Spleen (tissue), 13 donors: ENCODE measurements at places on chromosomes 13 and 19. TPM values are rescaled to one million over a fixed set of nuclear protein-coding genes. Genes with fewer than 3 reads are reported as not detected.

Gene ATP8B3
- polyA plus RNA-seq, result 3.9 TPM

- H3K27ac ChIP-seq, result peak overlapping the region; percentile 29
- H3K4me1 ChIP-seq, result peaks cover 37% of the 10 kb centered on the region
- peaks cover 100% of the 10 kb centered on the region for H3K36me3 ChIP-seq
- DNase-seq, result peak; percentile 82
- H3K27me3 ChIP-seq, result no peaks in the 10 kb centered on the region
- no peak overlapping the region for H3K4me3 ChIP-seq
These were observed 14.3 kb upstream of the FKRP start for GRCh38 chr19:46731584-46731983.

GRCh38 chr13:44211704-44212346 is 161.8 kb upstream of the SERP2 start:
- H3K27ac ChIP-seq, result no peak overlapping the region
- H3K27me3 ChIP-seq, result no peaks in the 10 kb centered on the region
- H3K4me1 ChIP-seq, result no peaks in the 10 kb centered on the region
- H3K4me3 ChIP-seq, result no peak overlapping the region
- DNase-seq, result no peak
- H3K36me3 ChIP-seq, result no peaks in the 10 kb centered on the region

GRCh38 chr13:45718063-45718462 is 15.9 kb downstream of the CBY2 start:
- H3K27me3 ChIP-seq, result no peaks in the 10 kb centered on the region
- no peak overlapping the region for H3K27ac ChIP-seq
- DNase-seq, result no peak
- no peaks in the 10 kb centered on the region for H3K4me1 ChIP-seq
- H3K36me3 ChIP-seq, result no peaks in the 10 kb centered on the region
- H3K4me3 ChIP-seq, result no peak overlapping the region

DNA sequence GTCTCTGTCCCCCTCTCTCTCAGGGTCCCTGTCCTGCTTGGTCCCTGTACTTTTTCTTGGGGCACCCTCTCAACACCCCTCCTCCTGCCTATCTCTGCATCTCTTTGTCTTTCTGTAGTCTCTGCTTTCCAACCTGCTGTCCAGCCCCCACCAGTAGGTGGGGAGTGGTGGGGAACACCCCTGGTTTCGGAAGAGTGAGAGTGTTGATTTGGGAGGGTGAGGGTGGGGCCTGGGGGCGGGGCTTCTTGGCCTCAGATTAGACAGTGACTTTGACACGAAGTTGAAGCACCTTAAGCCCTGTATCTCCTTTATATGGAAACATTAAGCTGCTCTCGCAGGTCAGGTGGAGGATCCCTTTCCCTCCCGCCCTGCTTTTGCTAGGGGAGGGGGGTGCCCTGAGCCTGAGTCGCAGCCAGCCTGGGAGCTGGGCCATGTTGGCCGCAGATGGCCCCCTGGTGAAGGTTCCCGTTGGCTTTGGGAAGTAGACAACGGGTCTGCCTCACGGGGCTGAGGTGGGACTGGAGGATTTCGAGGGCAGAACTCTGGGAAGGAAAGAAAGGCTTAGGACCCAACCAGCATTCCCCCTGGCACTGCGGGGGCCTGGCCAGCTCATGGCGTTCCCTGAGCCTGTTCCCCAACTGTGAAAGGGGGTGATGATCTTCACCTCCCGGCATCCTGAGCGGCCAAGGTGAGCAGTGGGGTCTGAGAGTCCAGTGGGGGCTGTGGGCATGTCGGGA is at the start of gene KCNJ14:
Gene KCNJ14 (plus strand): TSS at position 404 of the 737 bp plus-strand sequence. CDS start 6,151 bp downstream, outside the sequence.
- H3K36me3 ChIP-seq, result peaks cover 75% of the 10 kb centered on the region
- H3K27me3 ChIP-seq, result no peaks in the 10 kb centered on the region
- H3K4me3 ChIP-seq, result no peak within 1 kb of the TSS
- no peak for DNase-seq

DNA sequence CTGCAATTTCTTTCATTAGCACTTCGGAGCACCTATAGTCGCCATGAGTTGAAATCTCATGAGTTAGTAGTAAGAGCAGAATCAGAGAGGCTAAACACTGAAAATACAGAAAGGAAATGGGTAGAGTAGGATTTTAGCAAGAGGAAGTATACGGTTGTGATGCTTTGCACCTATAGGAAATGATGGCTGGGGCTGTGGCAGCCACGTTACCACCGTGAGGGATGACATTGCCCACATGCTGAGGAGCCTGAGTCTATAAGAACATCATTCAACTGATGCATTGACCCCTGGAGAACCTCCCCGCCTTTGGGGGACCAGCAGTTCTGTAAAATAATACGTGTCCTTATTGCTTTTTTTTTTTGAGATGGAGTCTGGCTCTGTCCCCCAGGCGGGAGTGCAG is 20.4 kb downstream of the FAM187B start:
- H3K36me3 ChIP-seq, result no peaks in the 10 kb centered on the region
- peak overlapping the region; percentile 98 for H3K27ac ChIP-seq
- H3K4me1 ChIP-seq, result peaks cover 84% of the 10 kb centered on the region
- DNase-seq, result no peak
- H3K27me3 ChIP-seq, result no peaks in the 10 kb centered on the region
